Ascending aorta (tissue), 2 donors: ENCODE measurements at places on chromosomes 4 and X.

GRCh38 chr4:124278477-124278876, 434.1 kb downstream of the ANKRD50 start:
- no peak for DNase-seq

GRCh38 chrX:42825201-42825600, 47.2 kb upstream of the PPP1R2C start:
- no peak for DNase-seq

- DNase-seq: no peak
Observed at GRCh38 chrX:151019856-151020255, 36.7 kb downstream of the HMGB3 start.

DNA sequence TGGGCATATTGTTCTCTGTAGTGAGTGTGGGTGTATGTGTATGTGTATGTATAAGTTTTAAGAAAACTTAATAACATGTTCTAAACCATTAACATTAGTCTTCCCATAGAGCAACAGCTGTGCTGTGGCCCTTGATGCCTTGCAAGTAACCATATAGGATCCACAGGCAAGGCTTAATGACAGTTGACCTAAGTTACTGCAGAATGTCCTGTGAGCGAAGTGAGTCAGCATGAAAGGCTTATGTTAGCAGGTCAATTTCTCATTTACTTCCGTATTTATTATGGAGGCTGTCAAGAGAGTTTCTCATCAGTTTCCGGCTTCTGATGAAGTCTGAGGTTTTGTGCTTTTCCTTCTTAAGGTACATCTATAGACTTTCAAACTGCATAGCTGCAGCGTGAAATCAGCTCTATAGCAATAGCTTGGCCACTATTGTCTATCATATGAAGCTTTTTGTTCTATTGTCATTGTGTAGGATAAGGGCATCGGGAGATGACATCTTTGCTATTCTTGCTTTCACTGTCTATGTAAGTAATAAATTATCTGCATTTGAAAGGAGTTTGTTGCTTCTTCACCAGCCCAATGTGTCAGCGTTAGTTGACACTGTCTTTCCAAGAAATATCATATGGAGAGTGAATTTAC, 1153.4 kb upstream of the AGA start:
- no peak for DNase-seq

GRCh38 chr4:71553605-71554004, 214.8 kb downstream of the SLC4A4 start:
- no peak for DNase-seq

DNA sequence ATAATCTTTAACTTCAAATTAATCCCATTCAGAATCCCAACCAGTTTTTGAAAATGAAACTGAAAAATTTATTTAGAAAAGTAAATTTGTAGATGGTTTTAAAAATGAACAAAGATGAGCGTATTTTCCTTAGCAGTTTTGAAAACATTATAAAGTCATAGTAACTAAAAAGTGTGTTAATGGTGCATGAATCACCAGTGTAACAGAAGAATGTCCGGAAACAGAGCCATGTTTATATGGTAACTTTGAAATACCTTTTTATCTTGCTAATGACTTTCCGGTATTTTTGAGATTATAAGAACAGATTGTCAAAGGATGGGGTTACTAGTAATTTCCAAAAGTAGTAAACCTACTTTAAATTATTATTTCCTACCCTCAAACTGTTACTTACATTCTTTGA, 145.9 kb downstream of the IRS4 start:
- no peak for DNase-seq

GRCh38 chr4:122331195-122331594, 47.6 kb upstream of the ADAD1 start:
- no peak for DNase-seq

- DNase-seq: no peak
Observed at GRCh38 chr4:175431694-175432093, 380.4 kb downstream of the GPM6A start.

DNA sequence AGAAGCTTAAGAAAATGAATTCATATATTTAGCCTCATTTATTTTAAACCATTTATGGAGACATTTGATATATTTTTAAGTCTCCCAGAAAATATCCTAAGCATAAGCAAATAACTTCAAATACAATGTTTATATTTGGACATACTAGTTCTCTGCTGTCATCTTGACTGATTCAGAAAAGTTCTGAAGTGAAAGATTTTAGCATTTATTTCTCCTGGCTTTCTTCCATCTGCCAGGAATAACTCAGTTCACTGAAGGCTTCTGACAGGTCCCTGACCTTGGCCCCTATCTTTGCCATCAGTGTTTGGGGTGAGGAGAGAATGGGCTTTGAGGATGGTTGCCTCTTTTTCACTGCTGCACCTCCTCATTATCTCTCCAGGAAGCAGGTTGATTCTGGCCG, 115.7 kb downstream of the SLIT2 start:
- no peak for DNase-seq

DNA sequence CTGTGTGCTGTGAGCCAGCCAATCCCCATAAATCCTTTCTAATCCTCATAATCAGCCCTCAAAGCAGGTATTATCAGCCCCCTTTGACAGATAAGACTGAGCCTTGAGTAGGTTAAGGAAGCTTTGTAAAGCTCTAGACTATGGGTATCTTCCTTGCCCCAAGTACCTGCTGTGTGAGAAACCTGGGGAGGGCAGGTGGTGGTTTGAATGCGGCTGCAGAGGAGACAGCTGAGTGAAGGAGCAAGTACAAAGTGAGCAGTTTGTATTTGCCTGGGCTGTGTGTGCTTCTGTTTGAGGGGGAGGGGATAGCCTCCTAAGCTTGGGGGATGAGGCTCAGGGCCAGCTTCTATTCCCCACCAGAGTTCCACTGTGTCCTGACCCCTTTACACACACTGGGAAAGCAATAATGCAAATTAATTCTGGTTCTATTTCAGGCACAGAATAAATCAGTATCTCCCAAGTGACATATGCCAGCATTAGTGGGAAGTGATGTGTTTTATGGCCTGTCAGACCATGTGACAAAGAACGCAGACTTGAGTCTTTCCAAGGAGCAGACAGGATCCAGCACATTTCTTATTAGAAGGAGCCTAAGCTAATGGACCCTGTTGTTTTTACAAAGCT, 63.5 kb downstream of the EVC start:
- no peak for DNase-seq

DNA sequence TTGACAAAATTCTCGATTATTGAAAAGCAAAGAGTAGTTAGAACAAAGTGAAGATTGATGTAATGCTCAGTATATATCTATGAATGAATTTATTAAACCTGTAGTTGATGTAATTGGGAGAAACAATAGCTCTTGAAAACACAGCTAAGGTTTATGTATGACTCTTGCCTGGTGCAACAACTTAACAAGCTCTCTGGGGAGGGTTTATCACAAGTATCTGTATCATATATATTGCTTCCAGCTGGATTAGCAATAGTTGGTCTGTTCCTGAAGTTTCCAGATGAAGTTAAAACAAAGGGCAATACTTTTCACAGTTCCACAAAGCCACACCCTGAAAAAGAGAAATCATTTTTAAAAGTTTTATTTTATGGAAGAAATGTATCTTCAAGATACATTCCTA, 91.4 kb downstream of the ARSJ start:
- DNase-seq: no peak

DNA sequence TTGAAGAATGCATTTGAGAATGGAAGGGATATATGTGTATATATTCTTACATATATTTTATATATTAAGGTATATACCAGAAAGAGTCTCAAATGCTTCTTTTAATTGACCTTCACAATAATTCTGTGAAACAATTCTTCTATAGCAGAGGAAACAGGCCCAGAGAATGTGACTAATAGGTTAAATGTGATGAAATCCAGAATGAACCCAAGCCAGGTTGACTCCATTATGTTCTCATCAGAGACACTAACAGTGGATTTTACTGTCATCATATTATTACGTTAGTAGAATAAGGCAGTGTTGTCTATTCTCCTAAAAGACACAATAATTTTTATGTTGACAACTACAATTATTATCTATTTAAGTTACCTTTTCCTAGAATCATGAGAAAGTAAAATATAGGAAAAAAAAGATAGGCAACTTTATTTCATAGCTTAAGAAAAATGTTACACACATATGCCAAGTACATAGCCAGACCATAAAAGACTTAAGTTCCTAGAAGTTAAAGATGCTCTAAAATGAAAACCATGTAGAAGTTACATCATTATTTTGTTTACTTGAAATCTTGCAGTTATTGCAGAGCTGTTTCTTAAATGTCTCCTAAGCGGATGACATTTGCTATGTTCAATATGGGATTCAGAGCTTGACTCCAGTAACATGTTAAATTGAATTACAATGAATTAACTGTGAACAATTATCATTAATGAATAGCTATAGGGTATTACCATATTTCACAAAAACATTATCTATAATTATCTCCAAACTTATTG, 56.2 kb upstream of the ANKRD50 start:
- DNase-seq: no peak

GRCh38 chr4:135412213-135412612, 1210.6 kb upstream of the PABPC4L start:
- DNase-seq: no peak

DNA sequence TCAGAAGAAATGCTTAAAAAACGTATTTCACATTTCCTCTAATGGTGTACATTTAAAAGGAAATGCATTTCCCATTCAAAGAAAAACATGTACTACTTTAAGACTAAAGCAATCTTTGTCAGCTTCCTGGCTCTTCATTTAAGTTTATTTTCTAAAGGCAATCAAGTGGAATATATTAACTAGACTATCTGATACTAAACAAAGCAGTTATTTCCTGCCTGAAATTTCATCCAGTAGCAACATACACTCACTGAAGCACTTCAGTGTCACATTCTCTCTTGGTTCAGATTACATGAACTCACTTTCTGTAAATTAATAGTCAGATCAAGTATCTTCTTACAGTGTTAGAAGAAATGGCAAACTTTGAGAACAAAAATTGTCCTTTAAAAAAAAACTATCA, 42.5 kb downstream of the LRBA start:
- no peak for DNase-seq
